ENCODE measurements at places on chromosomes 12 and 14.
A peak's percentile ranks its signal among the peaks of the same experiment; 100 is the strongest.

- no peak for DNase-seq
These were observed 89.2 kb upstream of the HSPB8 start for GRCh38 chr12:119089380-119090013.

GRCh38 chr12:130649101-130650045 lies 66.7 kb downstream of the RIMBP2 start:
- DNase-seq = no peak

- no peak for DNase-seq
These were observed 5.0 kb downstream of the CMTM5 start for GRCh38 chr14:23381871-23382270.

GRCh38 chr14:54922598-54922997 lies 20.0 kb upstream of the GCH1 start:
- DNase-seq = no peak

DNA sequence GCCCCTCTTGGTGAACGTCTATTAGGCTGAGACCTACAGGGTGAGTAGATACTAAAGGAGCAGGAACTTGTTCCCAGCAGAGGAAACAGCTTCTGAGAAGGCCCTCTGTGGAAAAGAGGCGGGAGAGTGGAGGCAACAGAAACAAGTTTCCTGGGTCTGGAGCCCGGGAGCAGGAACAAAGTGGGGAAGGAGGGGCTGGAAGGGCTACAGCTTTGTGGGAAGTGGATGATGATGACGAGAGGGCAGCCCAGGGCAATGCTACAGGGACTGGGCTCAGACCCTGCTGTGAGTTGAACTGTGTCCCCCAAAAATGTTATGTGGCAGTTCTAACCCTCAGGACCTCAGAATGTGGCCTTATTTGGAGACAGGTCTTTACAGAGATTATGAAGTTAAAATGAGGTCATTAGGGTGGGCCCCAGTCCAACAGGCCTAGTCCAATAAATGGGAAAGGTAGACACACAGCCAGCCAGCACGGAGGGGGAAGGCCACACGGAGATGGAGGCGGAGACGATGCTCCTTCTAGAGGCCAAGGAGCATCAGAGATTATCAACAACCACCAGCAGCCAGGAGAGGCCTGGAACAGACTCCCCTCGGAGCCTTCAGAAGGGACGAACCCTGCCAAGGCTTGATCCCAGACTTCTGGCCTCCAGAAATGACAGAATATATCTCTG lies 14.3 kb downstream of the CAMKK2 start:
- no peak for DNase-seq

DNA sequence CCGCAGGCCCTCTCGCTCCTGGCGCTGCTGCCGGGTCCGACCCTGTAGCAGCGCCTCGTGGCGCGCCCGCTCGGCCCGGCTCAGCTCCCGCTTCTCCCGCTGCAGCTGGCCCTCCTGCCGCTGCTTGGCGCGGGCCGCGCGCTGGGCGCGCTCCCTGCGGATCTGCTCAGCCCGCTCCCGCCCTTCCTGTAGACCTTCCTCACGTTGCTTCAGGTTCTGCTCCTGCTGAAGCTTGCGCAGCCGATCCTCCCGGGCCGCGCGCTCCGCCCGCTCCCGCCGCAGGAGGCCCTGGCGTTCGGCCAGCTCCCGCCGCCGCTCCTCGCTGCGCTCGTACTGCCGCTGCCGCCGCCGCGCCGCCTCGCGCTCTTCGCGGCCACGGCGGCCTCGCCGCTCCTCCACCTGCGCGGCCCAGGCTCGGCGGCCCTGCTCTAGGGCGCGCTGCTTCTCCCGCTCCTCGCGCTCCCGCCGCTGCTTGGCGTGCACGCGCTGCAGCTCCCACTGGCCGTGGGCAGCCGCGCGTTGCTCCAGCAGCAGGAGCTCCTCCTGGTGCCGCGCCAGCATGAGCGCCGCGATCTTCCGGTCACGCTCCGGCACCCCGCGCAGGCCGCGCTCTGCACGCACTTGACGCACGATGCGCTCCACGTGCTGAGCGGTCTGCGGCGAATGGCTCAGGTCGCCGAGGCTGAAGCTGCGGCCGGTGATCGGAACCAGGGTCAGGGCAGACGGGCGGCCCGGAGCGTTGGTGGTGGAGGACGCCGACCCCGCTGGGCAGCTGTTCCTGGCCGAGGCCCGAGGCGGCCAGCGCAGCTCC lies 2.4 kb downstream of the CCDC177 start:
- DNase-seq = no peak

DNA sequence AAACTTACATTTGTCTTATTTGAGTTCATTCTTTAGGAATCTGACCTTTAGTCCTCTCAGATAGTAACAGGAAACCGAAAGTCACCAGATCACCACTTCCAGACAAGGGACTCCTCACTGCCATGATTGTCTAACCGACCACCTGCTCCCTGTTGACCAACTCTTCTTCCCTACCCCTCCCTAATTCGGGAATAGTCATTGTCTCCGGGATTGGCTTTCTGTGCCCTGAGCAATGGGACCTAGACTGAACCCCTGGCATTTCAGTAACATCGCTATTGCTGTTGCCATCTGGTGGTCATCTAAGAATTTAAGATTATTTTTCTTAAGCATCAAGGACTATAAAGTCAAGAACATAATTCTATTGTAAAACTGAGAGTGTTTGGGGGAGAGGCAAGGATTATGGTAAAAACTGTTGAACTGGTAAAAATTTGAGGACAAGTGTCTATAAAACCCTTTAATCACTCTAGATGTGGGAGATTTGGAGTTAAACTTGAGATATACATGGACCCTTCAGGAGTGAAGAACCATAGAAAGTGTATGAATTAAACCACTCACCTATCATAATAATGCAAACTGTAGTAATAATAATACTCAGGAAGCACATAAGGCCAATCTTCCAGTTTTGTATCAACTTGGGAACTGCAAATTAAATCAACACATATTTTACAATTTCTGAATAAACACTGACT lies 6.3 kb downstream of the CLEC2A start:
- DNase-seq = peak; percentile 4

- DNase-seq = no peak
These were observed 1.2 kb downstream of the GLIPR1 start for GRCh38 chr12:75481774-75482173.

DNA sequence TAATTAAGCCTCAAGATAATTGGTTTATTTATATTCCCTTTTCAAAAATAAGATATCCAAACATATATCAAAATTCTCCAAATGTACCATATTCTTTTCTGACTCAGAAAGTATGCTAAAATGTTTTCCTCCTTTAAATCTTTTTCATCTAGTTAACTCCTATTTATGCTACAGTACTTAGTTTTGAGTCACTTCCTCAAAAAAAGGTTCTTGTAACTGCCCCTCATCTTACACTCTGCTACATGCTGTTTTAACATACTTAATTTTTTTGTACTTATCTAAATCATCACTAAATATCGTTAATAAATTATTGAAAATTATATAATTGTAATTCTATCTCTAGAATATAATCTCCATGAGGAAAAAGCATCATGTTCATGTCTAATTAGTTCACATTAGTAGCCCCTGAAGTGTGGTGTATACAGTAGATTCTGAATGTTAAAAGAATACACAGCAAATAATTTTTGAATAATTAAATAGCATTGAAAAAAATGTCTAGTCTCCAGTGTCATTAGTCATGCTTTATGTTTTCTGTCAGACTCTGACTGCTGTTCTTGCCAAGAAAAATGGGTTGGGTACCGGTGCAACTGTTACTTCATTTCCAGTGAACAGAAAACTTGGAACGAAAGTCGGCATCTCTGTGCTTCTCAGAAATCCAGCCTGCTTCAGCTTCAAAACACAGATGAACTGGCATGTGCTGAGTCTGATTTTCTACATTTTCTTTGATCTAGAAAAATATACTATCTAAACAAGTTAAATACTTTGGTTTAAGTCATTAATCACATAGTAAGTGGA lies 3.5 kb downstream of the KLRD1 start:
- DNase-seq = no peak

GRCh38 chr14:22952418-22952817 lies 4.5 kb downstream of the HAUS4 start:
- no peak for DNase-seq

DNA sequence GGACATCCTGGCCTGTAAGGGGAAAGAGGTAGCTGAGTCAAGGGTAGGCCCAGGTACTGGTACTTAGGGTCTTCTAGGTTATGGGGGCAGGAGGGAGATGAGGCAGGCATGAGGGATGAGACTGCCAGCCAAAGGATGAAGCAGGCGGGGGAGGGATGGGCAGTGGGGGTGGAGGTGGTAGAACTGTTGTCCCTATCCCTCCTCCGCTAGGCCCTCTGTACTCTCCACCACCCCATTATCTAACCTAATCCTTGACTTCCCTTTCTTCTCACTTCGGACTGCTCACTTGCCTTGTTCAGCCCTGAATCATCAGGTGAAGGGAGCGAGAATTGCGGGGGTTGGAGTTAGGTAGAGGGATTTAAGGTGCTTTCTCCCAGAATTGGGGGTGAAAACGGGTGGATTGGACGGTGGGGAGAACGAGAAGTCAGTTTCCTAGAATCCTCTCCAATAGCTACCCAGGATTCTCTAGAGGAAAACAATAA lies 562 bp downstream of the PAN2 start:
- no peak for DNase-seq
